Cortex of kidney (tissue), 1 donor: ENCODE measurements at places on chromosomes 11 and 22.

DNA sequence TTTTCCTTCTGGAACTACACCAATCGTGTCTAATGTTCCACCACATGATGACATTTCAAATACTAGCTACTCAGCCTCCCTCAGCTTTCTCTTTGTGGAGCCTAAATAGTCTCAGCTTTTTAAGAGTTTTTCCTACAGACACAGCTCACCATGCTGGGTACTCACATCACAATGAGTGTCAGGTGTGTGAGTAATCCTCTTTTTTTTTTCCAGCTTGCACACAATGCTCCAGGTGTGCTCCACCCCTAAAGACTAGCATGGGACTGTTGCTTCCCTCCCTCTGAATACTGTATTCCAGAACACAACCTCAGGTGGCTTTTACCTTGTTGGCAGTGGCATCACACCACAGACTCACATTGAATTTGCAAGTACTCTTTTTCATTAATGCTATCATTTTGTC lies 11.7 kb downstream of the BTG4 start:
- DNase-seq = no peak

GRCh38 chr11:78800096-78800690 lies 225.5 kb upstream of the NARS2 start:
- no peak for DNase-seq

GRCh38 chr11:2510626-2511402 lies 66.0 kb downstream of the KCNQ1 start:
- DNase-seq = no peak

GRCh38 chr11:78907636-78908035 lies 333.0 kb upstream of the NARS2 start:
- no peak for DNase-seq

DNA sequence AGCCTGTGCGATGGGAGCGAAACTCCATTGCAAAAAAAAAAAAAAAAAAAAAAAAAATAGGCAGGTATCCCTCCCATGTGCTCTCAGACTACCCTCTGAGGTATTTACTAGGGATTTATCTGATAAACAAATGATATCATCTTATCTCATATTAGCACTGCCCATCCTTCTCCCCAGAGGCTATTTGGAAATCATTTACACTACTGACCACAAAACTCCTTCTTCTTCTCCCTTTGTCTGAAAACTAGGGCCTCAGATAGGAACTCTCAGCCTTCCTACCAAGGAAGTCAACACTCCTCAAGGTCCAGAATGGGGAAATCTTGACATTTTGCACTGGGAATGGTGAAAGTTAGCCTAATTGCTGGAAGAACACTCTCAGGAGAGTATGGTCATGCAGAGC lies 46.4 kb downstream of the LARGE2 start:
- no peak for DNase-seq

- DNase-seq = no peak
Measured at GRCh38 chr22:29524442-29525191, 28.9 kb downstream of the THOC5 start.

- no peak for DNase-seq
Measured at GRCh38 chr11:67252831-67253239, 13.4 kb upstream of the GRK2 start.

DNA sequence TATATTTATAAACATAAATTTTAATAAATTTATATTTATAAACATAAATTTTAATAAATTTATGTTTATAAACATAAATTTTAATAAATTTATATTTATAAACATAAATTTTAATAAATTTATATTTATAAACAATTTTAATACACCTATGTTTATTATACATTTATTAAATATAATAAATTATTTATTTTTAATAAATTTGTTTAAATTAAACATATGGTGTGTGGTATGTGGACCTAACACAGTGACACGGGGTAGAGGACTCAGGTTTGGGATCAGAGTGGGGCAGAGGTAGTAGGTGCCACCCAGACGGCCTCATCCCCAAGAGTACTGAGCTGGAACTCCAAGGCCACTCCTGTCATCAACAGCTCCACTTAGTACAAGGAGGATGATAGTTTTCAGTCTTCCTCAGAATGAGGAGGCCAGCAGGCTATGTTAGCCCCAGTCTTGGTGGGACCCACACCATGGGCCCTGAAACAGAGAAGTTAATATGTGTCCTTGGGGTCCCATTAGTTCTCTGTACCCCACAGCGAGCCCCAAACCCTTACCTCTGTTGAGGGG lies 46.7 kb upstream of the BID start:
- DNase-seq = no peak

GRCh38 chr11:69431893-69432738 lies 49.3 kb upstream of the LINC01488 start:
- DNase-seq = no peak

DNA sequence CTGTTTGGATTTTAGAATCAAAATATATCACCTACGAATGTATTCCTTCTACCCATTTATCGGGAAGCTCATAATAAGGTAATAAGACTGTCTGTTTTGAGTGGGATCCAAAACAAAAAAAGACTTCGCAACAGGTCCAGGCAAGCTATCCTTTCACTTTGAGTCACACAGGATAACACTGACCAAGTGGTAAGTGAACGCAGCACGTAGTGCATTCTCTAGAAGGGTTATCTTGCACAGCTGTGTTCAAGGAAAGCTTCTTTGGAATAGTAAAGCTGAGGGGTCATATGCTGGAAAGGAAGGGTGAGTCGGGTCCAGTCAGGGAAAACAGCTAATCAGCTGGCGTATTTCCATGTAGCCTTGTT lies 22.3 kb upstream of the NRGN start:
- DNase-seq = no peak

DNA sequence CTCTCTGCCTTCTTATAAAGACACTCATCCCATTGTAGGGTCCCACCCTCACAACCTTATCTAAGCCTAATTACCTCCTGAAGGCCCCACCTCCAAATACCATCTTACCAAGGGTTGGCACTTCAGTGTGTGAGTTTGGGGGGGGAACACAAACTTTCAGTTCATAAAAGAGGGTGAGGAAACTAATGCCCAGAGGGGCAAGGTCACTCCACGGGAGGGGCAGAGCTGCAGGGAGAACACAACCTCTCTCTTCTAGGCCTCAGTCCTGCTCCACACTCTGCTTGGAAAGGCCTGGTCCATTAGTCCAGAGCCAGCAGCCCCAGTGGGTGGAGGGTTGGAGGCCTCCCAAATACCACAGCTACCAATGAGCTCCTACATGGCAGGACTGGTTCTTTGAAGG lies 2.7 kb upstream of the BATF2 start:
- no peak for DNase-seq

- DNase-seq = no peak
Measured at GRCh38 chr22:50674606-50675552, 2.3 kb downstream of the SHANK3 start.

DNA sequence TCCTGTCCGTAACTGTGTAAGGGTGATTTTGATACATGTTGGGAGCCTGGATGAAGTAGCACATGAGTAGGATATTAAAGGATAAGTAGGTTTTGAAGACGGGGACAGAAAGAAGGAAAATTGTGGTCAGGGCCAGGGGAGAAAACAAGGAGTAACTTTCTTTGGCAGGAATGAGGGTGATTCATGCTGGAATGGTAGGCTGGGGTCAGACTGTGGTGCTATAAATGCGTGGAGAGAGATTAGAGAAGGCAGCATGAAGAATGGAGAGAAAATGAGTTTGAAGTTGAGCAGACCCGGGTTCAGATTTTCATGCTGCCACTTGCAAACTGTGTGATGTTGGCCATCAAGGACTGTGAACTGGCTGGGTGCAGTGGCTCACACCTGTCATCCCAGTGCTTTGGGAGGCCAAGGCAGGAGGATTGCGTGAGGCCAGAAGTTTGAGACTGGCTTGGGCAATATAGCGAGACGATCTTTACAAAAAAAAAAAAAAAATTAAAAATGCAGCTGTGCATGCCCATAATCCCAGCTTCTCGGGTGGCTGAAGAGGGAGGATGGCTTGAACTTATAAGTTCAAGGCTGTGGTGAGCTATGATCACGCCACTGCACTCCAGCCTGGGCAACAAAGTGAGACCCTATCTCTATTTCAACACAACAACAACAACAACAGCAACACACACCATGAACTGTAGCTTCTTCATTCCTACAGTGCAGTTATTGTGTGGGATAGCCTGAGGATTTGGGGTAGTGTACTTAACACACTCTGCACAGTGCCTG lies 22.3 kb downstream of the ZBTB16 start:
- DNase-seq = no peak

GRCh38 chr11:67356387-67356863 lies 3.1 kb upstream of the POLD4 start:
- DNase-seq = no peak

DNA sequence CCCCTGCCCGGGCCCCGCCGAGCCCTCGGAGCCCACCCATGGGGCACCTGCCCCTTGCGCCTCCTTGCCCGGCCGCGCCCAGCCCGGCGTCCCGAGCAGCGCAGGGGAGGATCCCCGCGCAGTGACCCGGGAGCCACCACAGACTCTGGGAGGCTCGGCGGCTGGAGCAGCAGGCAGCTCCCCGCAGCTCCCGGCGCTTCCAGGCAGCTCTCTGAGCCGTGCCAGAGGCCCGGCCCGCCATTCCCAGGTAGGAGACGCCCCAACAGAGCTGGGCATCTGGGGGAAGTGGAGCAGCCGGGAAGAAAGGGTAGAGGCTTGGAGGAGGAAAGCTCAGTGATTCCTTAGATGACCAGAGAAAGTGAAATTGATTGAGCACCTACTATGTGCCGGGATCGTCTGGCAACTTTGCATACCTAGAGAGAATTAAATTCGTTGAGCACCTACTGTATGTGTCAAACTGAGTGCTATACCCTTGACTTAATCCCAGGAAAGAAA lies 670 bp downstream of the RASD2 start:
- DNase-seq = no peak

DNA sequence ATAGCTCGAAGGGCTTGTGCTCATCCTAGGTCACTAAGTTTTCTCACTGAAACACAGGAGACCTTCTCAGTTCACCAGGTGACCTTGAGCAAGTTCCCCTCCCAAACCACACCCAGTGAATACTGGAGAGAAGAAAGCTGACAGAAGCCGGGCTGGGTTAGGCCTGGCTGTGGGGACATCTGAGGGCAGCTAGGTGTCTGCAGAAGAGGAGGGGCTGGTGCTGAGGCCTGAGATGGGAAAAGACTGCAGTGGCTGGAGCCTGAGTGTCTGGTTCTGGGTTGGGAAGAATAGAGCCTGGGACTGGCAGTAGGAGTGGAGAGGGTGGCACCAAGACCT lies 602 bp upstream of the INPP5J start:
- DNase-seq = no peak

- DNase-seq = no peak
Measured at GRCh38 chr11:12207384-12208150, 97.2 kb downstream of the MICAL2 start.

DNA sequence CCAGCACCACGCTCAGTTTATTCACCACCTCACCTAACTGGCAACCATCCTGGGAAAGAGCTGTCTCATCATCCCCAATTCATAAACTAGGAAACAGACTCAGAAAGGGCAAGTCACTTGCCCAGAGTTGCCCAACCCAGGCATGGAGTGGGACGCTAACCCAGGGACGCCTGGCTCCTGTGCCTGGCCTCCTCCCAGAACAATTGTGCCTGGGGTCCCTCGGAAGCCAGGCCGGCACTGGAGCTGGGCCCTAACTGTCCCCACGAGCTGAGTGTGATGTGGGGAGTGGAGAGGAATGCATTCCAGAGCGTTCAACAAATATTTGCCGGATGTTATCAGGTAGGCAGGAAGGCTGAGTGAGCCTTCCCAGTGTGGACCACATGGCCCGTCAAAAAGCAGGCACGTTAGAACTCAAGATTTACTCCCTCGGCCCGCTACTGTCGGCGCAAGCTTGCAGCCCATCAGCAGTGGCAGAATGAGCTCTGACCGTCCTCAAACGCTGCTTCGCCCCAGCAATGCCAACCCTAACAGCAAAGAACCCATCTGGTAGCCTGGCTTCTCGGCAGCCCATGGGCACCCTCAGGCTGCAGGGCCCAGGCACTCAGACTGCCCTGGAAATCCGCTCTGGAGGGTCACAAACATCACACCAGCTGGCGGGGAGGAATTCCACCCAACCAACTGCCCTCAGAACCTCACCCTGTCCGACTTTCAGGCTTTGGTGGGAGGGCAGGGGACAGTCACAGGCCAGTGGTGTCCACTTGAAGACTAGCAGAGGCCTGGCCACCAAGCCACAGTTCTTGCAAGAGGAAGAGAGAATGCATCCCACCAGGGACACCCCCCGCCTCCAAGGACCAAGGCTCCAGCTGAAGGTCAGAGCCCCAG lies 35.6 kb downstream of the MYH9 start:
- no peak for DNase-seq

- no peak for DNase-seq
Measured at GRCh38 chr22:30878516-30879414, 89.8 kb downstream of the MORC2 start.

- DNase-seq = no peak
Measured at GRCh38 chr11:112785719-112786118, 175.5 kb upstream of the NCAM1 start.

- no peak for DNase-seq
Measured at GRCh38 chr22:20441631-20442484, 4.2 kb upstream of the SCARF2 start.

GRCh38 chr11:32116668-32117067 lies 25.8 kb downstream of the RCN1 start:
- DNase-seq = no peak

- no peak for DNase-seq
Measured at GRCh38 chr11:19907008-19907579, 194.5 kb downstream of the NAV2 start.

DNA sequence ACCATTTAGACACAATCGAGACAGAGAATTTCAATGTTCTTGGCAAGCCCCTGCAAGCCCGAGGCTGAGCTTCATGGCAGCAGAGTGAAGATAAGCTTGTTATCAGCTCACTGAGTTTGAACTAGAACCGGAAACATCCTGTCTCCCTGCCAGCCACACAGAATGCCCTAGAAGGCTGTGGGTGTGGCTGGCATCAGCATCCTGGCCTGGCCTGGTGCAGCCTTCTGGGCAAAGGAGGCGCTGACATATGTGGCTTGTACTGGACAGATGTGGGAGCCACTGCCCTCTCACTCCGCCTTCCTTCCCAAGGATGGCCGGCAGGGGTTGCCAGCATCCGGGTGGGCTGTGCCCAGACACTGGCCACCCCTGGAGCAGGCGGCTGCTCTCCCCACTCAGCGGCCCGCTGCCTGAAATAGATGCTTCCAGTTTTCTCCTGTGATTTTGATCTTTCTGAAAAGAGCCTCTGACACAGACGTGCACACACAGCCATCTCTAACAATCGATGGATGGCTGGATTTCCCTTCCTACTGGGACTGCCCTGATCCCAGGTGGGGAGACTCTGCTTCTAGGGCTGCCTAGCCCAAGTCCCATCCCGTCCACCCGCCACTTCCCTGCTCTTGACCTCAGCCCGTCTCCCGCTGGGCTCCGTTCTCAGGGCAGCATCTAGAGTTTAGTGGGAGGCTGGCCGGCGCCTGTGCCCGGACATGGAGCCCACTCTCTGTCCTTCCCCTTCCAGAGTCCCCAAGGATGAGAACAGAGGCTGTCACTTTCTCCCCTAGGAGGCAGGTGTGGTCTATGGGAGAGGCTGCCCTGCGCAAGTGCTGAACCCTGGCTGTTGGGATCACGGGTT lies 149.7 kb downstream of the CTTN start:
- DNase-seq = no peak
